ENCODE measurements at places on chromosomes 12 and 14. TPM values are rescaled to one million over a fixed set of nuclear protein-coding genes. Genes with fewer than 3 reads are reported as not detected.

GRCh38 chr12:24778486-24779304, 170.2 kb downstream of the BCAT1 start:
- no peaks in the 10 kb centered on the region for H3K4me1 ChIP-seq
- H3K4me3 ChIP-seq = no peak overlapping the region
- no peak overlapping the region for H3K27ac ChIP-seq
- no peaks in the 10 kb centered on the region for H3K36me3 ChIP-seq
- H3K27me3 ChIP-seq = no peaks in the 10 kb centered on the region

GRCh38 chr14:20873370-20874177, 17.6 kb upstream of the RNASE3 start:
- H3K36me3 ChIP-seq = no peaks in the 10 kb centered on the region
- no peak overlapping the region for H3K4me3 ChIP-seq
- H3K27me3 ChIP-seq = no peaks in the 10 kb centered on the region
- DNase-seq = no peak
- no peak overlapping the region for H3K27ac ChIP-seq

OR4K1 gene
- polyA plus RNA-seq = 0.02 TPM

ATF7IP gene
- polyA plus RNA-seq = 23.9 TPM

- no peak overlapping the region for H3K4me3 ChIP-seq
- DNase-seq = no peak
- H3K27me3 ChIP-seq = no peaks in the 10 kb centered on the region
- H3K36me3 ChIP-seq = no peaks in the 10 kb centered on the region
- H3K4me1 ChIP-seq = peaks cover 67% of the 10 kb centered on the region
Measured at GRCh38 chr12:132451172-132451835, 38.6 kb upstream of the FBRSL1 start.

GRCh38 chr14:104085032-104085888, at the start of gene ASPG:
ASPG (plus strand) TSS chr14:104085700; CDS start chr14:104085771, 71 bp downstream.
- no peak within 1 kb of the TSS for H3K4me3 ChIP-seq
- H3K27ac ChIP-seq = no peak within 1 kb of the TSS
- DNase-seq = no peak
- peaks cover 3% of the 10 kb centered on the region for H3K27me3 ChIP-seq

DNA sequence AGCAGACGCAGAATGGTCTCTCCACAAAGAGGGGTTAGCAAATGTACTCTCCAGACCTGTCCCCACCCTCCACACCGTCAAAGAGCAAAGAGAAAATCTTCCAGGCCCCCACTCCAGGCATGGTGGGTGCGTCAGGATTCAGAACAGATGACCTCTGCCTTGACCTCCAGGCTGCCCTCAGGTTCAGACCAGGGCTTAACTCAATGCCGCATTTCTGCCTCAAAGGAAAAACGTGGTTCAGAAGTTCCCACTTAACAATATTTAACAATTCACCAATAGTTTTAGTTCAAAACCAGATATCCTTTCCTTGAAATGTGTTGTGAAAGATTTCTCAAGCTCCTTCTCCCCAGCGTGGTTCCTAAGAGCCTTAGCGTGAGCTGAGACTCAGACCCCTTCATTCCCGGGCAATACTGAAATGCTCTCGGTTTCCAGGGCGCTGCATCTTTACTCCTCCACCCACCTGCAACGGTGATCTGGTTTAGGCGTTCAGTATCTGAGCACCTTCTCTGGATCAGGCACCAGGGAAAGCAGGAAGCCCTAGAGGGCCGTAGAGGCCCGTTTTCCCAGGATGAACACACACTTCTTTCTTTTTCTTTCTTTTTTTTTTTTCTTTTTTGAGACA, 22.9 kb downstream of the HSP90AA1 start:
- no peaks in the 10 kb centered on the region for H3K4me1 ChIP-seq
- DNase-seq = no peak
- H3K4me3 ChIP-seq = no peak overlapping the region
- H3K36me3 ChIP-seq = no peaks in the 10 kb centered on the region
- no peak overlapping the region for H3K27ac ChIP-seq

DNA sequence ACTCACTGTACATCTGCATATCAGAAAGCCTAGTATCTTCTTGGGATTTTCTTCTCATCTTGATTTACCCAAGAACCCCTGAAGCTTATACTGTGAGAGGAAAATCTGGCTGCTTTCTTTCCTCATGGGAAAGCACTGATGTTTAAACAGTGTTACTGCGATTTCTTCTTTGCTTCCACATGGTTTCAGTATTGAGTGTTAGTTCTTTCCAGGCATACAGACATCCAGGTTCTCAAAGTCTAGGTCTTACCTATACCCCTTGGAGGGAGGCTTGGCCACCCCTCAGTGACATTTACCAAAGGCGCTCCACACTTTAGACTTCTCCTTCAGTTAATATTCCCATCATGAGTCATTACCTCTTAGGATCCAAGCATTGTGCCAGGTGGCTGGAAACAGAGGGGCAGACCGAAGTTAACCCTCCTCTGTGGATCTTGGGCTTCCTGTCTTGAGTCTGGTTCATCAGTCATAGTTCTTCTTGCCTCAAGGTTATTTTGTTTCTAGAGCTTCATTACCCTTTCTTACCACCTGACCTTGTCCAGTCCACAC, 79.1 kb downstream of the TMEM117 start:
- H3K36me3 ChIP-seq = no peaks in the 10 kb centered on the region
- no peaks in the 10 kb centered on the region for H3K27me3 ChIP-seq
- DNase-seq = no peak
- H3K4me3 ChIP-seq = no peak overlapping the region
- no peak overlapping the region for H3K27ac ChIP-seq

DNA sequence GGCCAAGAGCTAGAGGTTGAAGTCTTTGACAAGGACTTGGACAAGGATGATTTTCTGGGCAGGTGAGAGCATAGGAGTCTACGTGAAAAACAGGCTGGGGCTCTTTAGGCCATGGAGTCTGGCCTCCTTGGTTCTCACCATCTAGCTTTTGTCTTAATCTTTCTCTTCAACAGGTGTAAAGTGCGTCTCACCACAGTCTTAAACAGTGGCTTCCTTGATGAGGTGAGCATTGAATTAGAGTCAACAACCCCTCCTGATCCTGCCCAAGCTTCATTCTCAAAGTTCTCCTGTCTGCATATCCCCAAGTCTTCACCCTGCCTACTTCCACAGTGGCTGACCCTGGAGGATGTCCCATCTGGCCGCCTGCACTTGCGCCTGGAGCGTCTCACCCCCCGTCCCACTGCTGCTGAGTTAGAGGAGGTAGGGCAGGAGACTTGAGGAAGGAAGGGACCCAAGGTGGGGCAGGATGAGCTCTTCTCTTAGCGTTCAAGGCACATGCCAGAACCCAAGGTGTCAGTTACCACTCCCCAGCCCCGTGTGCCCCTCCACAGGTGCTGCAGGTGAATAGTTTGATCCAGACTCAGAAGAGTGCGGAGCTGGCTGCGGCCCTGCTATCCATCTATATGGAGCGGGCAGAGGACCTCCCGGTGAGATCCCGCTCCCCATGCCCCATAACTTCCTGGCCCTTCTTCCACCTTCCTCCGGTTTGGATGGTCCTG, 9.9 kb downstream of the ESYT1 start:
- no peak overlapping the region for H3K4me3 ChIP-seq
- peaks cover 87% of the 10 kb centered on the region for H3K36me3 ChIP-seq
- H3K27me3 ChIP-seq = no peaks in the 10 kb centered on the region
- peaks cover 17% of the 10 kb centered on the region for H3K4me1 ChIP-seq
- DNase-seq = no peak

SPRING1 gene
- polyA plus RNA-seq = 12.7 TPM

DNA sequence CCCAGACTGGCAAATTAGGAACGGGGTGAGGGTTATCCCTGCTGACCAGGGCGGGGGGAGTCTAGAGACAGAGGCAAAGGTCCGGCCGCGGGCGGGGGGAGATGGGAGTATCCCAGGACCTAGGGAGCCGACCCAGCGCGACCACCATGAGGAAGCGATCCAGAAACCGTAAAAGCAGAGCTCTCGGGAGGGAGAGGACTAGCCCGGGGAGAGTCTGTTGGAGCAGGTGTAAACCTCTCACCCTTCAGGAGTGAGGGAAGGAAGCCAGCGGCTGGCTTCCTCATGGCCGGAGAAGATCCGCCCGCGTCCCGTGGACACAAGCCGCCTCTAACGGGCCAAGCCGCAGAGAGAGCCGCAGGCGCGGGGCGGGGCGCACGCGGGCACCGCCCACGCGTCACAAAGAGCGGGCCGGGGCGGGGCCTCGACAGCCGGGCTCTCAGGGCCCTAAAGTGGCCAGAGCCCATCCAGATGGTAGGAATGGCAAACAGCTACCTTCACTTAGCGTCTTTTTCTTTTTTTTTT, at the start of gene ACRBP:
ACRBP (minus strand) TSS at position 350 of the 522 bp plus-strand sequence; CDS start at position 284, 66 bp downstream.
- H3K4me3 ChIP-seq = peak within 1 kb of the TSS; percentile 42
- H3K4me1 ChIP-seq = peaks cover 28% of the 10 kb centered on the region
- peaks cover 33% of the 10 kb centered on the region for H3K36me3 ChIP-seq
- peak within 1 kb of the TSS; percentile 2 for H3K27ac ChIP-seq
- H3K27me3 ChIP-seq = peaks cover 3% of the 10 kb centered on the region

DNA sequence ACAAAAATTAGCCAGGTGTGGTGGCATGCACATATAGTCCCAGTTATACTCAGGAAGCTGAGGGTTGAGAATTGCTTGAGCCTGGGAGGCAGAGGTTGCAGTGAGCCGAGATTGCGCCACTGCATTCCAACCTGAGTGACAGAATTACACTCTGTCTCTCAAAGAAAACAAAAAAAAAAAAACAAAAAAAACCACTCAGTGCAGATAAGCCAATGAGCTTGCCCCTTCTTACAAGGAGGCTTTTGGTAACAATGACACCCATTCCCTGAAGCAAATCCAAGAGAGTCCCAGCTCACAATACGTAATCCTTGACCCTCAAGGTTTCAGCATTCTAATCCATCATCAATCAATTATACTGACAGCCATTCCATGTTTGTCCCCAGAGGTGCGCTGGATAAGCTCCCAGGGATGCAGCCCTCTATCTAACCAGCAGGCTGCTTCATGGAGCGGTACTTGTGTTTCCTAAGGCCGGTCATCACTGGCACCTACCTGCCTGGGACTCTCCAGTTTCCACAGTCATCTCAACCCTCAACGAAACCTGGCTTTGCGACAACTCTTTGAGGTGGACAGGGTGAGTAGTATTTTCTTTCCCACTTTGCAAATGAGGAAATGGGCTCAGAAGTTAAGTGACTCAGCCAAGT, 12.4 kb downstream of the GCN1 start:
- H3K27me3 ChIP-seq = no peaks in the 10 kb centered on the region
- peaks cover 62% of the 10 kb centered on the region for H3K36me3 ChIP-seq

CBLN3 gene
- 9.5 TPM for polyA plus RNA-seq

RNF212B gene
- polyA plus RNA-seq = 0.07 TPM

DNA sequence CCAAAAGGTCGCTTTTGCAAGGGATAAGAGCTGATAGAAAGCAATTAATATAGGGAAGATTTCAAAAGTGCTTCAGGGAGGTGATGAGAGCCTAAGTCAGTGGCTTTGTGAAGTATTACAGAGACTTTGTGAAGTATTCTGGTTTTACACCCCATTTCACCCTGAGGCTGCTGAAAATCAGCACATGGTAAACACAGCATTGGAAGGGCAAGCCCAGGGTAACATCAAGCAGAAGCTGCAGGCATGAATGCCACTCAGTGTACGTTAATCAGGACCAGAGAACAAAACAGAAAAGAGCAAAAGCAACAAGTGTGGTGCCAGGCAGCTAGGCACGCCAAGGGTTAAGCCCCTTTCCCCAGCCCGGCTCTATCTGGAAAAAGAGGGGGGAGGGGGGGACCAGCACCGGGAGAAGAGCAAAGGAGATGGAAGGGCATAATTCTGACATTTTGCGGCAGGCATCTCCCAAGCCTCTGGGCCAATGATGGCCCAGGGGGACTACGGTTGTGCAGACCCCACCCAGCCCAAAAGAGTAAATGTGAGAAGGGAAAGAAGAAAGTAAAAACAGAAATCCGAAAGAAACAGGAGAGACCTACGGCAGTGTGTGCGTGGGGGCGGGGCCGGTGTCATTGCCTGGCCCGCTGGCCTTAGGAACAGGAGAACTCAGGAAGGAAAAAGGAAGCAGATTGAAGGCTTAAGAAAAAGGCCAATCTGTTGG, 58.9 kb downstream of the DHRS2 start:
- H3K27me3 ChIP-seq = peaks cover 5% of the 10 kb centered on the region
- H3K4me1 ChIP-seq = no peaks in the 10 kb centered on the region
- no peaks in the 10 kb centered on the region for H3K36me3 ChIP-seq
- DNase-seq = no peak

KLRG1 gene
- 5.2 TPM for polyA plus RNA-seq

DNA sequence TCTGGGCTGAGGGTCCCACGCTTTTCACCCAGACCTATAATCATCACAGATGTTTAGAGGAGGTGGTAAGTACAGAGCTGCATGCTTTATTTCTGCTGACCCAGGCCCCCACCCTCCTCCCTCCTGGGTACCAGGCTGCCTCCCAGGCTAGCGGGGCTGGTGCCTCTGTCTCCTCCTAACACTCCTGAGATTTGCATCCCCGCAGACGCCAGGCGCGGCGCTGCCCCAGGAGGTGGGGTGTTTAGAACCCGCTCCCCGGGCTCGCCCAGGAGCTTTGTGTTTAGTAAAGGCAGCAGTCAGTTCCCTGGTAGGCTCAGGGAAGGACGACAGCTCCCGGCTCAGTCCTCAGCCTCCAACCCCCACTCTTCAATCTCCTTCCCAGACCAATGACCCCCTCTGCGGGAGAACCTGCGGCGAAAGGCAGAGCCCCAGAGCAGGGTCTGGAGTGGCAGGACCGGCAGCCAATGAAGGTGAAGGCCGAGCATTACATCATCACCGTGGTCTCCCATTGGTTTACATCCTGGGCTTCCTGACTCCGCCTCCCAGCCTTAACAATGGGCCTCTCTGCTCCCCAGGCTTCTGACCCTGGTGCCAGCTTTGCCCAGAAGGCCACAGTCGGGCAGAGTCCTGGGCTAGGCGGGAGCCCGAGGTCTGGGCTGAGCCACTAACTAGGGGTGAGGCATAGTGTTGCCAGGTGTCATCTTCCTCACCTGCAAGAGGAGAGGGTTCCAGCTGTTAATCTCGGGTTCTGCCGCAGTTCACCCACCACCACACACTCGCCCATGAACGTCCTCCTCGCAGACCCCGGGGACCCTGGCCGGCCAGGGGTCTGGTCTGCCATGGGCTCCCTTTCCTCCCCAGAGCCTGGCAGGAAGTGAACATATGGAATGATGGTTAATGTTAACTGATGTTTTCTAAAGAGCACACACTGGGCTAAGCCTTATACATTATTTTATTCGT, 57.5 kb downstream of the CALM1 start:
- no peak overlapping the region for H3K27ac ChIP-seq
- H3K4me1 ChIP-seq = no peaks in the 10 kb centered on the region
- H3K36me3 ChIP-seq = no peaks in the 10 kb centered on the region
- peak; percentile 26 for DNase-seq

DNA sequence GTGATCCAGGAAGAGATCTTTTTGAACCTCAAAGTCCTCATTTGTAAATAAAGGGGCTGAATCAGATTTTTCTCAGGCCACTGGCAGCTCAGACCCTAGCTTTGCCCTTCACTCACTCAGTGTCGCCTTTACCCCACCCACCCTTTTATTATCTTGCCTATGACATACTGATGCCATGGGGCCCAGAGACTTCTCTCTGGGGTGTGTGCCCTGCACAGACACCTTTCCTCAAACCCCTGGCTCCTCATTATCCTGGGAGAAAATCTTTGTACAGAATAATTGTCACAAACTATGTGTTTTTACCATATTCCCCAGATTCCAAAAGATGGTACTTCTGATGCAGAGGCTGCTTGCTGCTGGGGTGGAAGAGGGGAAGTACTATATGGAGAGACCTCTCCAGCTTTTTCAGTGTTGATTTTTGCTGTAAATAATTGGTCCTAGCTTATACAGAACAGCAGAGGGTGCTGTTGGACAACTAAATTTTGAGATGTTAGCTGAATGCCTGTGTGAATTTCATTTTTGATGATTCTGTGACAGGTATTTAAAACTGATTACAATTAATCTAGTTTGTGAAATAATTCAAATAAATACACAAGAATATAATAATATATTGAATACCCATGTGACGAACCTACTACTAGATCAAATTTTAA, 53.9 kb upstream of the DCD start:
- H3K36me3 ChIP-seq = no peaks in the 10 kb centered on the region
- peak; percentile 40 for DNase-seq
- no peak overlapping the region for H3K4me3 ChIP-seq
